ENCODE measurements at places on chromosomes 11 and 22.

- DNase-seq: no peak
Measured at GRCh38 chr11:88384669-88385005, 47.1 kb upstream of the CTSC start.

- DNase-seq: no peak
Measured at GRCh38 chr22:46105494-46106278, 44.6 kb upstream of the PPARA start.

GRCh38 chr11:100769617-100770016, 82.5 kb downstream of the ARHGAP42 start:
- DNase-seq: no peak

- no peak for DNase-seq
Measured at GRCh38 chr11:36840378-36840777, 242.3 kb upstream of the RAG2 start.

DNA sequence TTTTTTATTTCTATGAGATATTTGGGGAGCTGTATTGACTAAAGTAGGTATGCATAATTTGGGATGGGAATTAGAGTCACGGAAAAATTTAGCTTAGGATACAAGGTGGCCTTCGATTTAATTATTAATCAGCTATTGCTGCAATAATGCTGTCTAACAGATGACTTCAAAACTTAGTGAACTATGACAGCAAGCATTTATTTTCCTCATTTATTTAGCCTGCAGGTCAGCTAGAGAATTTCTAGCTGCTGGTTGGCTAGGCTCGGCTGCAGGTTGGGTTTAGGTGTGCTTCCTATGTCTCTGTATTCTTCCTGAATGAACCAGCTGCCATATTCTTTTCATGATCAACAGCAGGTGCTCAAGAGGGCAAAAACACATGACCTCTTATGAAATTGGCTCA, 181.8 kb upstream of the RAG2 start:
- DNase-seq: no peak

DNA sequence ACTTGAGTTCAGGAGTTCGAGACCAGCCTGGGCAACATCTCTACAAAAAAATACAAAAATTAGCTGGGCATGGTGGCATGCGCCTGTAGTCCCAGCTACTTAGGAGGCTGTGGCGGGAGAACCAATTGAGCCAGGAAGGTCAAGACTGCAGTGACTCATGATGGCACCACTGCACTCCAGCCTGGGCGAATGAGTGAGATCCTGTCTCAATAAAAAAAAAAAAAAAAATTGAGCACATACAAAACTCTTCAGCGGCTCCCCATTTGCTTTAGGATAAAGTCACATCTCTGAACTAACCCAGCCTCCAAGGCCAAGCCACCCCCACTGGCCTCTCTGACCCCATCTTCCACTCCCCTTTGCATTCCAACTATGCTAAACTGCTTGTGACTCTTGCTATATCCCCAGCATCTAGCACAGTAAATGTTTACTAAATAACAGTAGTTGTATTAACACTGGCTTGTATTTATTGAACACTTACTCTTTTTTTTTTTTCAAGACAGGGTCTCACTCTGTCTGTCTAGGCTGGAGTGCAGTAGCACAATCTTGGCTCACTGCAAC, 28.9 kb downstream of the CREB3L1 start:
- DNase-seq: no peak

DNA sequence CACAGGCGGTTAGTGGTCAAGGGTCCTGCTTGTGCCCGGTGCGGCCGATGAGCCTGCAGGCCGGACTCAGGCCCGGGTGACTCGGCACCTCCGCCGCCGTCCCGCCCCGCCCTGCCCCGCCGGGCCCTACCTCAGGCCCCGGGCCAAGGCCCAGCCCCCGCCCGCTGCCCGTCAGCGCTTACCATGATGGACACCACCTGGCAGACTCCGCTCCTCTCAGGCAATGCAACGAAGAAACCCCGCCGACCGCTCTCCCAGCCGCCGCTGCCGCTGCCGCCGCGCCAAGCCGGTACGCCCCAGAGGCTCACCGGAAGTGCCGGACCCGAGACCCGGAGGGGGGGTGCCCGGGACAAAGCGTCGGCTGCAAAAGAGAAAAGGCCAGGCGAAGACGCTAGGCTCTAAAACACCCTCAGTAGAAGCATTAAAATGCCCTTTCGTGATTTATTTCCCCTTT, at the start of gene UFD1:
TSS of gene UFD1 (minus strand) at position 293 of the 454 bp plus-strand sequence. CDS start at position 185, 108 bp downstream.
- peak; percentile 54 for DNase-seq

- no peak for DNase-seq
Measured at GRCh38 chr22:37209140-37209845, 3.0 kb downstream of the SSTR3 start.

Measured in NCI-H1105 (cell line).